ENCODE measurements at places on chromosomes 13 and 19.

- peak; percentile 86 for DNase-seq
Measured at GRCh38 chr19:14418856-14419105, 360 bp downstream of the DDX39A start.

DNA sequence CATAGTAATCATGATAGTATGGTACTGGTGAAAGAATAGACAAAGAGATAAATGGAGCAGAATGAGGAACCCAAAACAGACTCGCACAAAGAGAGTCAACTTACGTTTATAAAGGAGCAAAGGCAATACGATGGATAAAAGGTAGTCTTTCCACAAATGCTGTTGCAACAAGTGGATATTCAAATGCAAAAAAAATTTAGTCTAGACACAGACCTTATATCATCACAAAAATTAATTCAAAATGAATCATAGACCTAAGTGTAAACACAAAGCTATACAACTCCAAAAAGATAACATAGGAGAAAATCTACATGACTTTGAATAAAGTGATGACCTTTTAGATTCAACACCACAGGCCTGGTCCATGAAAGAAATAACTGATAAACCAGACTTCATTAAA, 131.6 kb downstream of the KL start:
- no peak for DNase-seq

DNA sequence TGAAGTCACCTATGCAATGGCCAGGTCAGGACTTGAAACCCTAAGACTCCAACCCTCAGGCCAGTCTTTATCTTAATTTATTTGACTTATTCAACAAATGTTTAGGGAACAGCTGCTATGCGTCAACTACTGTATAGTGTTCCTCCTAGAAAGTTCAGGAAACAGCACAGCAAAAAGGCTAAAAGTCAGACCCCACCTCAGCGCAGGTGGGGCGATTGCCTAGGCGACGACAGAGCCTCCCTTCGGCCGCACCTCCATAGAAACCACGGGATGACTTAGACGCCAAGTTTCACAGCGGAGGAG, 502 bp downstream of the VRK3 start:
- DNase-seq: no peak

DNA sequence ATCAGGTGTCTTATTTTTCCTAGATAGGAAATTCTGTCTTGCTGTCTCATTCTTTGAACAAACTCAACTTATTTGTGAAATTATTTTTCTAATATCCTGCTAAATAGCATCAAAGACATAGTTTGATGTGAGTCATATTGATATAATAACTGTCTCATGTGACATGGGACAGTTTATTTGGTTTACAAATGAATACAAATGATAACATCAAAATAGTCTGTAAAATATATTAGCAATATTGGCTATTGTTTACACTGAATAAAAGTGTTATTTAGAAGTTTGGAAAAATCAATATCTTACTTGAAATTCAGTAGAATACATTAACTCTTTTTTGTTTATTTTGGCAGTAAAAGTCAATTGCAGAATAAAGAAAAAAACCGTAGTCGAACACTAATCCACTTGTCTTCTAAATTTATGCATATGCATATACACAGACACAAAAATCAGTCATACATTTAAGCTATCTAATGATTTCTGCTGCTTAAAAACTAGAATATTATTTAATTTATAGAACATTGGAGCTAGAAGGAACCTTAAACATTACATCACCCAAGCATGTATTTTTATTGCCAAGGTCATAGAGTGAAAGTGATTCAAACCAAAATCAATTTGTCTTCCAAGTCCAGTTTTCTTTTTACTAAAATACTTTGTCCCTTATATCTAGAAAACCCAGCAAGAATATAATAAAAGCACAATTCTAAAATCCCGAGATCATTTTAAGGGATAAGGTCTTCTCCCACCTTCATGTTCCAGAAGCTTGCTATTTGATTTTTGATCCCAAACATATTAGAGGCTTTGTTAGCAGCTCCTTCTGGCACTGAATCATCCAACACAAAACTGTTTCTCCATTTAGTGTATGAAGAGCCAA, 776.5 kb upstream of the SLITRK1 start:
- DNase-seq: no peak

- no peak for DNase-seq
Measured at GRCh38 chr13:114108141-114108761, 24.2 kb downstream of the RASA3 start.

DNA sequence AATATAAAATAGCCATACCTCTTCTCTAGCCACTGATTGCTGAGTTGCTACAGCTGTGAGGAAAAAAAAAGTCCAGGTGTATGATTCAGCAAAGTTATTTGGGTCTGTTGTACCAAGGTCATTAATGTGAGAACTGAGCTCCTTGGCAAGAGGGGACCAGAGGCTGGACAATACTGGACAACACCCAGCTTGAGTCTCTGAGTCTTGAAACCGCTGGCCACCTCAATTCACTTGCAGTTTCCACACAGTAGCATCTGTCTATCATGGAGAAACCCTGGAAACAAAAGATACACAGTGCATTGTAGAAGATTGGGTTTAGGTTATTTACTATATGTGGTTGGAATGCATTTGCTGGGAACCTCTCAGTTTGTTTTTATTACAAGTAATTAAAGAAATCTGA, 60.4 kb downstream of the WDFY2 start:
- DNase-seq: no peak

DNA sequence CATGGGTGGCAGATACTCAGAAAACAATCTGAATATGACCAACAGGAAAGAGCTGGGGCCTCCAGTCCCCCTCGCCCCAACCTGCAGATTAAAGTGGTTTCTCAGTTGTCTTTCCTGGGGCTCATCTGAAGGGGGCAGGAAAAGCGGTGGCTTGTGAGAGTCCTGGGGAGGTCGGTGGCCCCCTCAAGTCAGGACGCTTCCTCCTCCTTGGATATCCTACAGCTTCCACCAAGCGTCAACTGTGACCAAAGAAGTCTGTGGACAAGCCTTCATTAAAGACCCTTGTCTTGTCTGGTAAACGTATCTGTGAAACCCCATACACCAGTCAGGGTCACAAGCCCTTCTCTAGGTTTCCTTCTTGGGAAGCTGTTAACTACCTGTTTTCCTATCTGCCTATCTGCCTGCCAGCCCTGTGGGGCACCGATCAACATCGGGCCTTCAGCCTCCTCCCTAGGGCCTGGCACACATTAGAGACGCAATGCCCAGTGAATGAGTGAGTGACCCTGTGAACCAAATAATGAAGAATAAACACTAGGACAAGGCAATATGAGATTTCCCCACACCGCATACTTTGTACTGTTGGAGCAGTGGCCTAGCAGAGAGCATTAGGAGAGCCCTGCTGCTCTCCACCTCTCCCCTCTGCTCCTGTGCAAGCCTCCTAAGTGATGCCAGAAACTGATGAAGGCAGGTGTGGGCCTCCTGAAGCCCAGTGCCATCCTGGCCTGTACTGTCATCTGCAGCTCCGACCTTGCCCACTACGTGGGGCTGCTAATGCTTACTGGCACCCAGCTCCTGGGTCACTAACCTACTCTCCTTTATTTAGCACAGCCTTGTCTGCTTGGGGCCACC, 1317.8 kb downstream of the UQCRFS1 start:
- DNase-seq: no peak

DNA sequence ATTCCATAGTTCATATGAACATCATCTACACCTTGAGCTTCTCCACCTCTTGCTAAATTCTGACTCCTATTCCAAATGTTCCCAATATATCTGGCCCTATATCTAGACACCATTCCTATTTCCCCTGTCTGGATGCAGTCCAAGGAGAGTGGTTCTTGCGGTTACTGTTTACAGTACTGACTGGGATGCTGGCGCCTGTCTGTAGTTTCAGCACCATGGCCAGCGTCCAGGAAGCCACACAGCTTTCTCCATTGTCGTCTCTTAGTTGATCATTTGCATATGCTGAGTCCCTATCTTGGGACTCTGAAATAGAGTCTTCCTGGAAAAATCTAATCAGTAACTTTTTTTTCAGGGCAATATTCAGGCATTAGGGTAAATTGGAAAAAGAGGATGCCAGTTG, 14.9 kb downstream of the LAIR2 start:
- DNase-seq: peak; percentile 47

DNA sequence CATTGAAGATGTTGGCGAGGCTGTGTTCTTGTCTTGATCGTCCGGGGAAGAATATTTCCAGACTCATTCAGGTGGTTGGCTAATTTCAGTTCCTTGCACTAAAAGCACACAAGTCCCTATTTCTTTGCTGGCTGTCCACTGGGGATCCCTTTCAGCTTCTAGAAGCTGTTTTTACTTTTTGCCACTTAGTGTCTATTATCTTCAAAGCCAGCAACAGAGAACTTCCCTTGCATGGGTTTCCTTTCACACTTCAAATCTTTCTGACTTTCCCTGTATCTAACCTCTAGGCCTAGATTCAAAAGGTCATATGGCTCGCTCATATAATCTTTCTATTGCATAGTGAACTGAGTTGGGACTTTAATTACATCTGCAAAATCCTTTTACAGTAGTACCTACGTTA, 215.3 kb upstream of the PCDH9 start:
- DNase-seq: no peak

GRCh38 chr13:87094646-87095045, 576.5 kb upstream of the SLITRK5 start:
- no peak for DNase-seq

DNA sequence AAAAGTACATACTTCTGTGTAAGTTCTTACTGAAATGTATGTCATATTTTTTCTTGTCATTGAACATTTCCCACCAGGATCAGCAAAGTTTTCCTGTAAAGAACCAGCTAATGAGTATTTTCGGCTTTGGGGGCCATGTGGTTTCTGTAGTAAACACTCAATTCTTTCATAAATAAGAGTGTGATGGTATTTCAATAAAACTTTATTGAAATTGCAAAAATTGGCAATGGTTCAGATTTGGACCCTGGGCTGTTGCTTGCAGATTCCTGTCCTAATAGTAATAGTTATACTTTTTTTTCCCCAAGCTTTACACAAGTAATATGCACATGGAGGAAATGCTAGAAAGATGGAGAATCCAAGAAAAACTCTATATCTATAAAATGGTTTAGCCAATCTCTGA, 83.7 kb downstream of the ZNF536 start:
- DNase-seq: no peak

GRCh38 chr13:66344805-66345517, 885.2 kb downstream of the PCDH9 start:
- DNase-seq: no peak

GRCh38 chr19:29884466-29884865, 57.6 kb upstream of the URI1 start:
- DNase-seq: no peak

GRCh38 chr13:32445461-32445860, 17.5 kb upstream of the N4BP2L1 start:
- no peak for DNase-seq

DNA sequence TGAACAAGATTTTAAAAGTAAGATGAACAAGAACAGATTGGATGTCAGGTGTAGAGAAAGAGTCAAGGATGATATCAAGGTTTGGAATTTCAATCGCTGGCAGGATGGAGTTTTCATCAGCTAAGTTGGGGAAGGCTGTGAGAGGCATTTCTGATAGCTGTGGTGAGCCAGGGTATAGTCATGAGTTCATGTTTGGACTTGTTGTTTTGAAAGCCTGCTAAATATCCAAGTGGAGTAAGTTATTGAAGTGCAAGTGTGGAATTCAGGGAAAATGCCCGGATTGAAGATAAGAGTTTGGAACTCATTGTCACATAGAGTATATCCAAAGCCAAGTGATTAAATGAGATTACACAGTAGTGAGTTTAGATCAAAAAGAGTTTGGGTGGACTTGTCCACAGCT, 11.0 kb upstream of the EPSTI1 start:
- DNase-seq: no peak

GRCh38 chr13:24264976-24265375, 44.4 kb upstream of the C1QTNF9 start:
- peak; percentile 84 for DNase-seq

DNA sequence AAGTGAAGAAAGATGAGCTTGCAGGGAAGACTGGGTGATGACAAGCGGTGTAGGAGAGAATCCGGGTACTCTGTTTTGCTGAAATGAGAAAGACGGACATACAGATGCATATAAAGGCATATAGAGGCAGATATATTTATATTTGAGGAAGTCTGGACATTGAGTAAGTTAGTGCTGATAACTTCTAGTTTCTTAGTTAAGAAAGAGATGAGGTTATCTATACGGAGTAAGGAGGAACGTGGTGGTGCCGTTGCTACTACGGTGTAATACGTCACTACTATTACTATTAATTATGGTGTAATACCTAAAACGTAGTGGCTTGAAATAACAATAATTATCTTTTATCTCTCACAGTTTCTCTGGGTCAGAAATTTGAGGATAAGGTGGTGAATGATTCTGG, 9.8 kb upstream of the CPB2 start:
- DNase-seq: no peak

- DNase-seq: no peak
Measured at GRCh38 chr13:41212881-41213280, 18.5 kb upstream of the KBTBD7 start.

DNA sequence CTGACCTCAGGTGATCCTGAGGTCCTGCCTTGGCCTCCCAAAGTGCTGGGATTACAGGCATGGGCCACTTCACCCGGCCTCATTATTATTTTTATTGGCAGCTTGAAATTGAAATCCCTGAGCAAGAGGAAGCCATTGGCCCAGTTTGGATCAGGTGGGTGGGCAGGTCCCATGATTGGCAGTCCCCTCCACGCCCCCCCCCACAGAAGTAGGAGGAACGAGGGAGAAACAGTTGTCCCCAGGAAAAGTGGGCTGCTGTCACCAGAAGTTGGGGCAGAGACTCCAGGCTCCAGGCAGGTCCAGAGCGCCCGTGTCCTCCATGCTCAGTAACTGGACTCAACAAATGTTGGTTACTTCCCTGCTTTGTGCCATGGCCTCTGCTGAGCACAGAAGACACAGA, 70.4 kb downstream of the SIPA1L3 start:
- no peak for DNase-seq

DNA sequence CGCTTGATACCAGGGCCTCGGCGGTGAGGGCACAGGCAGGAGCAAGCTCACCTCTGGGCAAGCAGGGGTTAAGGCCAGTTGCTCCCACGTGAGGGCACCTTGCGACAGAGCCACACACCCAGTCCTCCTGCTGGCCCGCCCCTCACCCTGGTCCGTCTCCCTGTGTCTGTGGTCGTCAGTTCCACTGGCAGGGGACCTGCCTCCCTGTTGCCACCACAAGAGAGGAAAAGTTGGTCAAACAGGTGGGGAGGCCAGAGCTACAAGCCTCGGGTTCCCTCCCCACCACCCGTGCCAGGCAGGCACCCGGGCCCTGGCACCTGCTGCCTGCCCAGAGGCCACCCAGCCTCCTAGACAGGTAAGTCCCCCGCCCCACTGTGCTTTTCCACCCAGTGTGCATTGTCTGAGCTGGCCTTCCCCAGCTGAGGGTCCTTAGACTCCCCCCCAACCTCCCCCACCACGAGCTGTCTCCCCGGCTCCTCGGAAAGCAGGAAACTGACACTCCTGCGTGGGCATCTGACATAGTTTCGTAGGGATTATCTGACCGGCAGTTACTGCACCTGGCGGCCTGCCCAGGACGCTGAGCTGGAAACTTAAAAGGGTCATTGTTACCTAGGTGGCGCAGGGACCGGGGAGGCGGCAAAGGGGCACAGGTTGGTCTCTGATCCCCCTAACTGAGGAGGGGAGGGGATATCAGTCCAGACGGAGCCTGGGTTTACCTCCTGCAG, at the start of gene TJP3:
TSS of gene TJP3 (plus strand) at position 178 of the 725 bp plus-strand sequence. CDS start 20,049 bp downstream, outside the sequence.
- no peak for DNase-seq
